ENCODE measurements at places on chromosomes 2 and 18.

GRCh38 chr18:5574843-5575242 is 31.0 kb upstream of the EPB41L3 start:
- no peak for DNase-seq

DNA sequence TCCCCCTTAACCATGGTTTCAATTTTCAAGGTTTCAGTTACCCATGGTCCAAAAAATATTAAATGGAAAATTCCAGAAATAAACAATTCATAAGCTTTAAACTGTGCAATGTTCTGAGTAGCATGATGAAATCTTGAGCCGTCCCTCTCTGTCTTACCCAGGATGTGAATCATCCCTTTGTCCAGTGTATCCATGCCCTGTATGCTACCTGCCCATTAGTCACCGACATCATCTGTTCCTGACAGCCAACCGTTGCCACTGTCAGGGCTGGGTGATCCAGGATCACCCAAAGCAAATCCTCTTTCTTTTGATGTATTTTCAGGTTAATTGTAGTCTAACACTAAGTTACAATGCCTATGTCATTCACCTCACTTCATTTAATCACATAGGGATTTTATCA is 15.7 kb upstream of the OLA1 start:
- DNase-seq, result no peak

DNA sequence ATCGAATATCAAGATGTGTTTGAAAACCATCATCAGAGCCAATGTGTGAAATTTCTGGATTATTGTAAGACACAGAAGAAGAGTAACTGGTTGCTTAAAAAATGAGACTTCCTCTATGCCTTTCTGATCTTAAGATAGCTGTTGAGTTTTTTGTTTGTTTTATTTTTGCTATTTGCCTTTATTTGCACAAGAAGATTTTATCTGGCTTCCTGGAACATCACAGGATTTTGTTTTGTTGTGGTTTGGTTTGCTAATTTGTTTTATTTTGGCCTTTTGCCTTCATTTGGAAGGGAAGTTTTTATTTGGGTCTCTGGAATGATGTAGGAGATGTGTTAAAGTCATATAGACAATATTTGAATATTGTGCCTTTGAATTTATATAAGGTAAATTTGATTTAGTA is 3.9 kb upstream of the CYTIP start:
- no peak for DNase-seq

DNA sequence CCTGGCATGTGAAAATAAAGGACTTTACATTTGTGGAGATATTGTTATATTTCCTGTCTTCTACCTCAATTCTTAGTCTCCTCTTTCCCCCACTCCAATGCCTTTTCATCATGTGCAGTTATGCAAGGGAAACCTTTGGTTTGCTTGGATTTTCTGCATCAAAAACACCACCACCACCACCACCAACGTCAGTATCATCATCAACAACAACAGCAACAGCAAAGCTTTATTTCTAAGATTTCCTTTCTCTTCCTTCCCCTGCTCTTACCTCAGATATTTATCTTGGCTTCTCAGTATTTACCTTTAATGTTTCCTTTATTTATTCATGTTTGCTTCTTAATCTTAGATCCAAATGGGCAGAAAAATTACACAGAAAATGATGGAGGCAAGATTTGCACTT is 26.1 kb downstream of the CXCR4 start:
- DNase-seq, result no peak

GRCh38 chr2:69810550-69810949 is 18.9 kb upstream of the GMCL1 start:
- no peak for DNase-seq

DNA sequence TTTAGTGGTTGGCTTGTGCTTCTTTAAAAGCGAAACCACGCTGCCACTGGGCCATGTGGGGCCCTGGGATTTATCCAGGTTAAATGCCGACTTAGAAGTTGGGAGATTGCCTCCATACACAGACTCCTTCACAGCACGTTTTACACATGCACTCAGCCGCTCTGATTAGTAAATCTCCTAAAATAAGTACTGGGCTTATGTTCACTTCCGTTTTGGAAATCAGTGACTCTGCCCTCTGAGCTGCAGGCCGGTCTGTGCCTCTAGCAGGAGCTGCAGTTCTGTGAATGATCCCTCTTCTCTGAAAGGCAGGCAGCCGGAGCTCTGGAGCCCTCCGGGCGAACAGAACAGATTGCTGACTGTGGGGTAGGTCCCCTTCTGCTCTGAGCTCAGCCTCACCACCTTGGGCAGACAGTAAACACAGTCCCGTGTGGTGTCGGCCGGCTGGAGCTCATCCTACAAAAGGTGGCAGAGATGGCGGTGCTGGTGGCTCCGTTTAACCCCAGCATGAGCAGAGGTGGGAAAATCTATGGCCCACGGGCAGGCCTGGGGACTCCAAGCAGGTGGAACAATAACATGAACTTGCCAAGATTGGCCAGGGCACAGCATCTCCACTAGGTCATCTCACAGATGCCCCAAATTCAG is 9.8 kb upstream of the RAB17 start:
- DNase-seq, result no peak

GRCh38 chr2:129402076-129402475 is 577.4 kb upstream of the RAB6C start:
- DNase-seq, result no peak

GRCh38 chr2:148201075-148202004 is 180.4 kb downstream of the MBD5 start:
- peak; percentile 55 for DNase-seq

GRCh38 chr2:113175042-113175628 is 1.4 kb downstream of the PSD4 start:
- no peak for DNase-seq

DNA sequence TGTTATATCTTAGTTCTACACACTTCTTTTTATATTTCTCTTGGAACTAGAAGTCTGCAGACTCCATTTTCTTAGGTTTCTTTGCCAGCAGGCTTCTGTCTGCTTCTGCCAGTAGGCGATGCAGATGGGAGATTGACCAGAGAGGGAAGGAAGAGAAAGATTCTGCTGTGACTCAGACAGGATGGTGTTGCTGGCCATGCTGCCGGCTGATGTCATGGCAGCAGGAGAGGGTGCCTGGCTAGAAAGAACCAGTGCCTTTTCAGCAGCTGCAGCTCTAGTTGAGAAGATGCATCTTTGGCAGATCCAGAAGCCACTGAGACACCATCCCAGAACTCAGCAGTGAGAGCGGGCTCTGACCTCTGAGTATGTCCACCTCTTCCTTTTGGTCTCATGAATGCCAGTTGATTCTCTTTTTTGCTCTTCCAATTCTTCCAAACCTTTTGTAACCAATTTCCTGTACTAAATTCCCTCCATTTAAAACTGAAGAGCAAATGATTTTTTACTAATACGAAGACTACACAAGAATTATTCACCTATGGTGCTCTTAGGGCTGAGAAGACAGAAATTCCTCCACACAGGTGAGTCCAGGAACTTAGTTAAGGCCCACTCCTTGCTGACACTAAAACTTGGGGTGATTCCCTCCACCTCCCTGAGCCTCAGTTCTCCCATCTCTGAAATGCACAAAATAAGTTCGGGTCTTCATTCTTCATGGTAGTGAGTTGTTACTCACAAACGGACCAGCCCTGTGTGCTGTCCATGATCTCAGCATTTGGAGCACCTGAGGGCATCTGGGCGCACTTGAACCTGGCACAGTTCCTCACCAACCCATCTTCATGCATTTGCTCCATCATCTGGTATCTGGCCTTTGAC is 200.7 kb downstream of the MYCN start:
- DNase-seq, result no peak

DNA sequence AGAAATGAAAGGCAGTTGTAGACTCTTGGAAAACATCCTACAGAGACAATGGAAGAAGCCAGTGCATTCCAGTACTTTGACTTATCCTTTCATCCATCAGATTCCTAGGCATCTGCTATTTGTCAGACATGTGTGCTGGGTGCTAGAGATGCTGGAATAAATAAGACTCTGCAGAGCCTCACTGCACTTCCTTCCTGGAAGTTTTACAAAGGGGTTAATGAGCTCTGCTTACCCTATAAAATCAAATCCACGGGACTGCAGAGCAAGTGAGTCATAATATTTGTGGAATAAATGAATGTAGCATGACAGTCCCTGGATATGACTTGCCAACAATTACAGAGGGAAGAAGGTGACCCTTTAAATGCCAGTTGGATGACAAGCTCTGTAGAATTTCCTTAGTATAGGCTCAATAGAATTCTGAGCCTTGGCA is 52.7 kb upstream of the NPAS2 start:
- DNase-seq, result no peak

GRCh38 chr2:183604065-183604464 is 479.8 kb downstream of the NUP35 start:
- DNase-seq, result no peak

DNA sequence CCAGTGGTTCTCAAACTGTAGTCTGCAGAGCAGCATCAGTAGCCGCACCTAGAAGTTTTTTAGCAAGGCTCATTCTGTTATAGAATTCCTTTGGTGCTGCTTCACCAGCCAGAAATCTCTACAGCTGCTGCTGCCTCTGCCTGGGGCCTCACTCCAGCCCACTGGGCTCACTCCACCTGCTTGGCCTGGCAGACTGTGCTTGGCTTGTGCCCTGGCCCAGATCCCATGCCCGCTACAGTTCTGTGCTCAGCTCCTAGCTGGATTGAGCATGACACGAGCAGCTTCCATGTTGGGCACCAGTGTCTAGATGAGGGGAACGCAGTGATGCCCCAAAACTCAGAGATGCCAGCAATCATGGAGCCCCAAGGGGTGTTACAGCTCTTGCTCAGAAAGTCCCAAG is 22.6 kb downstream of the MAPK4 start:
- no peak for DNase-seq

GRCh38 chr2:20065885-20066602 is 14.6 kb upstream of the LAPTM4A start:
- DNase-seq, result no peak

- DNase-seq, result no peak
These were observed 135.6 kb downstream of the SMAD7 start for GRCh38 chr18:48815179-48815515.

GRCh38 chr2:77488141-77488540 is 34.0 kb downstream of the LRRTM4 start:
- DNase-seq, result no peak

DNA sequence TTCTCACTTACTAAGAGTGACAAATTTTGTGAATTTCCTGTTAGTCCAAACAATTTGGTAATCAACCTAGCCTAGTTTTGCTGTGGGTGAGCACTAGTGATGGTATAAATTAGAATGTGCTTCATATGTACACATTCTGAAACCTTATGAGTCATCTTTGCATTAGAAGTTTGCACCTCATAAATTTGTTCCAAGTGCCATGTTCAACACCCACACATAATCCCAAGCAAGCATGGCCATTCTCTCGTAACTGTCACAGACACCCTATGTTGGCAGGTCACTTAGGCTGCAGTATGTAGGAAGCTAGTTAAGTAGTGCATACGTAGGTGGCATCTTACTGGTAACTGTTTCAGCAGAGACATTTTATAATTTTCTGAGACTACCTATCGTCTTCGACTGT is 46.9 kb downstream of the NAB1 start:
- no peak for DNase-seq

DNA sequence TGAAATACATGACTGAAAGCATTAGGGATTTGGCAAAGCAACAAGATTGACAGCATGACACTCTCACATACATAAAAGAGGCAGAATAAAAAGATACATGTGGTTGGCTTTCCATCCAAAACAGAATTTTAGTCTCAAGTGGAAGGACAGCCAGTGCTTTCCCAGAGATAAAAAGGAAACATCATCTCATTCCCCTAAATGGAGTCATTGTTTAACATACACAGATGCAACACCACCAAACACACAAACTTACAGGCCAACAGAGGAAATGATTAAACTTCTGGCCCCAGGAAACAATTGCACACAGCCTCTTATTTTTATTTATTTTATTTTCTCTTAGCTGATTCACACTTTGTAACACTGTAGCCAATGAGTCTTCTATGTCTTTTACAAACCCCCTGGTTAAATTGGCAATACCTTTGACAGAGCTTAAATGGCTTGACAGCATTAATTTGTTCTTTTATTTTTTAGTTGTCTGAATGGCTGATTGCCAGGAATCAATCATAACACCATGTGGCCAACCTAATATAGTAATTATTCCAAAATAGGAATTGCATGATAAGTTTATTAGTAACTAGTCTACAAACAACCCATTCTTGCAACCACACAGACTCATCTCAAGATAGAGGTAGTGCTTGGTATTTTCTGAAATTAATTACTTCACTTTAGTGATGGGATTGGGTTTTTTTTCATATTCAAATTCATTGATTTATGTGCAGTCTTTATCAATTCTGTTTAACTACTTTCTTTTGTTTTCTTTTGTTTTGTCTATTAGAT is 190.5 kb downstream of the RND3 start:
- no peak for DNase-seq

- no peak for DNase-seq
These were observed 54.5 kb upstream of the NPAS2 start for GRCh38 chr2:100765481-100765880.
